CD8-positive, alpha-beta memory T cell (primary cell): ENCODE measurements at places on chromosomes 6 and 20.

DNA sequence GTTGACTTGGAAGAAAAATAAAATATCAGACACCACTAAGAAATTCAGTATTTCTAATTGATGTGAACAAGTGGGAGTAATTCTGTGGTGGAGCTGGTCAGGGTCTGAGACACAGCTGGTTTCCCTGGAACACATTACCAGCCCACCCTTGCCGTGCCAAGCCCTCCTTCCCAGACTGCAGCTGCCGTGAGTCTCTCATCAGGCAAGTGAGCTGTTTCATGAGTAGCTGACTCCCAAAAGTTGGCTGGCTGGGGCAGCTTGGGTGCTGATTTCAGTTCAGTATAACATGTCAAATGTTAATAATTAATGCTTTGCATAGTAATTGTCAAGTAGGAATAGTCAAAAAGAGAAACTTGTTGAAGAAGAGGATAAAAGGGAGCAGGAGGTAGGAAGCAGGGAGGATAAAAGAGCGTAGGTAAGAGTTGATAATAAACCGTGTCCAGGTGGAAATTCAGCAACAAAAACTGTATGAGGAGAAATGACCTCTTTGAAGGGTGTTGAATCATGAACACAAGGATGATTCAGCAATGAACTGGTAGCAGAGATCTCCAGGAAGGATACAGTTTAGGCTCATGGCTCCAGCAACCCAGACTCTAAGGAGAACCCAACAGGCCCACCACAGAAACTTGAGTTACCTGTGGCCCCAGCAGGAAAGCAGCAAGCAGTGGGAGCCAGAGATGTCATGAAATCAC, 110.9 kb upstream of the SSTR4 start:
- no peak for DNase-seq

- no peak for DNase-seq
Measured at GRCh38 chr20:20272686-20273085, 95.2 kb upstream of the INSM1 start.

GRCh38 chr20:34974246-34974645, 18.6 kb downstream of the MYH7B start:
- no peak for DNase-seq

- DNase-seq: no peak
Measured at GRCh38 chr6:27495386-27496135, 22.7 kb upstream of the ZNF184 start.

- peak; percentile 51 for DNase-seq
Measured at GRCh38 chr6:27078734-27079357, 168.7 kb upstream of the PRSS16 start.

DNA sequence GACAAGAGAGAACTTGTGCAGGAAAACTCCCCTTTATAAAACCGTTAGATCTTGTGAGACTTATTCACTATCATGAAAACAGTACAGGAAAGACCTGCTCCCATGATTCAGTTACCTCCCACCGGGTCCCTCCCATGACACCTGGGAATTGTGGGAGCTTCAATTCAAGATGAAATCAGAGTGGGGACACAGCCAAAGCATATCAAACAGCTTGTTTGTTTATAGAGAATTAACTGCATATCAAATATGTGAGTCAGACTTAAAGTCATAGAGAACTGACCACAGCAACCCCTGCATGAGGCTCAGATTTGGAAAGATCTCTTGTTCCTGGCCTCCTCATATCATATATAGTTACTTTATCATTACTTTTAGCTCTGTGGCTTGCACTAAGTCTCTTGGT, 29.1 kb upstream of the HDAC2 start:
- DNase-seq: no peak
